ENCODE measurements at places on chromosomes 1 and 21. TPM values are rescaled to one million over a fixed set of nuclear protein-coding genes. Genes with fewer than 3 reads are reported as not detected.

- no peak for DNase-seq
These were observed 59.2 kb upstream of the ACTRT2 start for GRCh38 chr1:2962061-2962460.

- DNase-seq: no peak
These were observed 26.2 kb downstream of the ERI3 start for GRCh38 chr1:44328671-44329416.

DNA sequence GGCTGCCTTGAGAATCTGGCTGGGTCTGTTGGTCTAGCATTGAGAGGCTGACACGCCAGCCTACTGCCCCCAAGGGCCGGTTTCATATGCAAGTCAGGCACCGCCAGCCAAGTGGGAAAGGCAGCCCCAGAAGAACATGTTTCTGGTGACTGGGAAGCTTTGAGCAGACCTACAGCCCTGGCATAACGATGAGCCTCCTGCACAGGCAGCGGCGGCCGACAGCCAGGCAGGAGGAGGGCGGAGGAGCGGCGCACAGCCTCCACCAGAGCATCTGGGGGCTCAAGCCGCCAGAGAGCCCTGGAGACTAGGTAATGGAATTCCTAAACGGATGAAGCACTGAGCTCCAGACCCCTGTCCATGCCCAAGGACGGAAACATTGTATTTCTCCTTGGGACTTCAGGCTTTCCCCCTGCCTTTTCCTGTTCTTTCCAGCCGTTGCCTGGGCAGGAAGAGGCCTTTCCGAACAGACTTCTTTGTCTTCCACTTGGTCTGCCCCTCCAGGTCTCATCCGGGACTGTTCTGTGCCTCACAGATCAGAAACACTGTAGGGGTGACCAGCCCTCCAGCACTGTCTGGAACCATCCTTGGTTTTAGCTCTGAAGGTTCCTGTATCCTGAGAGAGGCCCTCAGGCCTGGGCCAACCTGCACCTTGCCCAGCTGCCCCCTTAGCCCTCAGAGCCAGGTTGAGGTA, 59.5 kb downstream of the IRF2BP2 start:
- no peak for DNase-seq

- peak; percentile 74 for DNase-seq
These were observed 17.9 kb downstream of the MTX1 start for GRCh38 chr1:155226188-155226909.

DNA sequence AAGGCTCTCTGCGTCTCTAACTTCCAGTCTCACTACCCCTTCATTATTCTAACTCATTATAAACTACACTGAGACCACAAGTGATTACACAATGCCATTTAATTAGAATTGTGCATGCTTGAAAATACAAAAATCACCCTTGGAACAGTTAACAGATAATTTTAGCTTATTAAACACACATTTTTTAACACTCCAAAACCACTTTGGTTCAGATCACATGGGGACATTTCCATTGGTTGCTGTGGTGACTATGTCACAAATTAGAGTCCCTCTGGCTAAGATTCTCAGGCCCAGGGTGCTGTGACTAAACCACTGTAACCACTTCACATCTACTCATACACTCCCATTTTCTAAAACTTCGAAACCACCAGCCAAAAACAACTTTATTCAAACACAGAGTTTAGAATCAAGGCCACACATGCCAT, 43.0 kb downstream of the JAK1 start:
- peak; percentile 30 for DNase-seq

- no peak for DNase-seq
These were observed 675.0 kb downstream of the USP25 start for GRCh38 chr21:16404776-16405175.

DNA sequence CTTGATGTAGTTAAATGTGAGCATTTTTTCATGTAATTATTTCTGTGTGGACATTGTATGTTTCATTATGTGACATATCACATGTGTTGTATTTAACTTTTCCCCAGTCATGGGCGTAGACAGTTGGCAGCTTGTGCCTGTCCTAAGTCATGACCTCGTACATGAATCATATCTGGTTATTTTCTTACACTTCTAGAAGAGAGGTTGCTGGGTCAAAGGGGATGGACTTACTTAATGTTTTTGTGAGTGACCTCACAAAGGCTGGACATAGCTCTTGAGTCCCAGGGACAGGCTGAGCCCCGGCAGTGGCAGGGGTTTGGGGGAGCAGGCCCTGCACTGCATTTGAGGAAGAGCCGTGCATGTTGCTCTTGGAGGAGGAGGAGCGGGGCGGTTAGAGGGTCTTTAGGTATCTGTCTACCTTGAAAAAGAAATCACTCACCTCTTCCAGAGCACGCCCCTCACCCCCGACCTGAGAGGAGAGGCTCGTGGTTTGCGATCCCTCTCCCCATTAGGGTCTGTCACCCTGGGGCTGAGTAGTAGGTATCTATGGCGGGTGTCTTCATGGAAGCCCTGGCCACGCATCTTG, 16.4 kb downstream of the IFNGR2 start:
- DNase-seq: no peak

GRCh38 chr1:29282924-29283803, 46.8 kb downstream of the PTPRU start:
- peak; percentile 28 for DNase-seq

- DNase-seq: no peak
These were observed 14.7 kb upstream of the TSPAN1 start for GRCh38 chr1:46160212-46160611.

- DNase-seq: peak; percentile 27
These were observed at the start of gene SLC35F3 for GRCh38 chr1:233904633-233905415. TSS of gene SLC35F3 (plus strand) at chr1:233904676.

- peak; percentile 47 for DNase-seq
These were observed 642 bp upstream of the SLC16A1 start for GRCh38 chr1:112956544-112957132.

- DNase-seq: no peak
These were observed 22.3 kb upstream of the ATP5PO start for GRCh38 chr21:33937931-33938339.

- no peak for DNase-seq
These were observed 167.4 kb upstream of the PRMT6 start for GRCh38 chr1:106889059-106889458.

DNA sequence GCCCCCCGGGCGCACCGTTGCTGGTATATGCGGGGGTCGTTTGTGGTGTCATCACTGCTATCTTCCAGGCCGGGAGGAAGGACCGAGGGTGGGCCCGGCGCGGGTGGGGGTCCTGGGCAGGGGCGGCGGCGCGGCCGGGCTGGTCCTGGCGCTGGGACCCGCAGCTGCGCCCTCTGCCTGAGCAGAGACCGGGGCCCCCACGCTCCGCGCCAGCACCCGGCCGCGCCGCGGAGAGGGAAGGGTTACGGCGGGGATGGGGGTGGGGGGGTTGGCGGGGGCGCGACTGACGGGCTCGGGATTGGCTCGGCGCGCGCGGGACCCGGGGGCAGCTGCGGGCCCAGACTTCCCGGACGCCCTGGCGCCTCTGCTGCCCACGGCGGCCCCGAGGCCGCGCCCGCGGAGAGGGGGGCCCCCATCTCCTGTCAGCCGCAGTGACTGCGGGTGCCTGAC, 13.8 kb upstream of the SAMD11 start:
- DNase-seq: no peak

GRCh38 chr1:36761113-36761512, 273.2 kb downstream of the GRIK3 start:
- DNase-seq: no peak

GRCh38 chr1:81205956-81206355, 594.8 kb upstream of the ADGRL2 start:
- no peak for DNase-seq

- no peak for DNase-seq
These were observed 66.0 kb upstream of the DNAH14 start for GRCh38 chr1:224863486-224863885.

DNA sequence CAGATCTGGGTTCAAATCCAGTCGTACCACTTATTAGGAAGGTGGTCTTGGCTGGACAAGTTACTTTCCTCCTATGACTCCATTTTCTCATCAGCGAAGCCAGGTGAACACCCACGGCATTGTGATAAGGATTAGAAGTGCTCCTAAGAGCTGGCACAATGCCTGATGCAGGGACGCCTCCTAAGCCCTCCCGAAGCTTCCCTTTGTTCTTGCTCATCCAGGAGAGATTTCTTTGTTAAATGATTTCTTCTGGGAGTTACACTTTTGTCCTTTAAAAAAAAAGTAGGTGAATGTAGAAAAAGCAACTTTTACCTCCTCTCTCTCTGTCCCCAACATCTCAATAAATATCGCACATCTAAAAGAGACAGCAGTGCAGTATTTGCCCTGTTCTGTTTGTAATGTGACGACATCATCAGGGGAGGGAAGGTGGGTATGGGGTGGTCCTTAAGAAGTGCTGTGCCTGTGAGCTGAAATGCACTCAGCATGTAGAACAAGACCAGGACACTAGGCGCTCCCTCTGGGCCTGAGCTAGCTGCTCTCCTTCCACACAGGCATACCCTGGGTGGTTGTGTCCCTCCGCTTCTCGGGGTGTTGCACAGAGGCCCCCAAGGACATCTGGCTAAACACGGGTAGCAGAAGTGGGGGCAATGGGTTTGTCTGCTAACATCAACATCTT, 43.9 kb downstream of the SUSD4 start:
- DNase-seq: no peak

- DNase-seq: no peak
These were observed 1.6 kb downstream of the PADI2 start for GRCh38 chr1:17117451-17118265.

GRCh38 chr1:30197639-30198450, 525.5 kb downstream of the MATN1 start:
- DNase-seq: no peak

DNA sequence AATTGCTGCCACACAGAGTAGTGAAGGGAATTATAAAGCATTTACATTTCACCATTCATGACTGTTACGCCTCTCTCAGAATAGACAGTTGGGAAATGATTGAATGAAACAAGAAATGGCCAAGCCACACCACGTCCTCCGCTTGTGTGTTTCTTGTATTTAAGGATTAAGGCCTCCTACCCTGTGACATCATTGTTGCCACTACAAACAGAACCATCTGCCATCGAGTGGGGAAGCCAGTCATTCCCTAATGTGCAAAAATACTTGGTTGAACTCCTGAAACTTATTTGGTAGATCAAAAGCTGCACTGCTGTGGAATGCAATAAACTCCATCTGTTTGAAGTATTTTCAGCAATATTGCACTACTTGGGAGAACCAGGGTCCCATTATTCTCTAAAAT, 99.0 kb upstream of the C1orf105 start:
- no peak for DNase-seq

DNA sequence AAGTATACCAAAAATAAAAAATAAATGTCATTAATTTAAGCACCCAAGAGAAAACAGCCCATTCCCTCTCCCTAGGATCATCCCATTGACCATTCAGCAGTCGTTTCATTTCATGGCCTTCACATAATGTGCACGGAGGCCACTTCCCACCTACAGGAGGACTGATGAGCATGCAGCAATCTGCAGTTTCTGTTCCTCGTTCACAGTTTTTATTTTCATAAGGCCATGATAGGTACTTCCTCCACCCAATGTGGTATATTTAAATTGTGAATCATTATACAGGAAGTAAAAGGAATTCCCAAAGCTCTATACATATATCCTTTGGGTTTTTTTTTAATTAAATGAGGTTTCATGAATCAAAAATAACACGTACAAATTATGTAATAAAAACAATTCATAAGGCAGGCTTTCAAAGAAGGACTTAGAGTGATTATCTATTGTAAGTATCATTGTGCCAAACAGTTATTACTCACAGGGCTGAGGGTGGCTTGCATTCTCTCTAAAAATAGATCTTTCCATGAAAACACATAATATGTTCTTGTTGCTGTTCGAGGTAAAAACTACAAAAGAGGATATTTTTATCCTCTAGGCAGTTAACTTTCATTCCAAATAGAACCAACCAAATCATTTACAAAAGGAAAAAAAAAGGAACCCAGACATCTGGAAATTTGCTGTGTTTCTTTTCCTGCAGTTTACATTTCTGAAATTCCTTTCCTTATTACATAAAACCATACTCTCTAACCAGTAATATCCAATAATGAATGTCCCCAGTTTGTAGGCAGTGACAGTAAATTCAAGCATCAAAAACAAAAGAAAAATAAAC, 27.5 kb upstream of the SLC44A3 start:
- no peak for DNase-seq

- DNase-seq: no peak
These were observed 9.9 kb downstream of the TRIM67 start for GRCh38 chr1:231171623-231172197.

DNA sequence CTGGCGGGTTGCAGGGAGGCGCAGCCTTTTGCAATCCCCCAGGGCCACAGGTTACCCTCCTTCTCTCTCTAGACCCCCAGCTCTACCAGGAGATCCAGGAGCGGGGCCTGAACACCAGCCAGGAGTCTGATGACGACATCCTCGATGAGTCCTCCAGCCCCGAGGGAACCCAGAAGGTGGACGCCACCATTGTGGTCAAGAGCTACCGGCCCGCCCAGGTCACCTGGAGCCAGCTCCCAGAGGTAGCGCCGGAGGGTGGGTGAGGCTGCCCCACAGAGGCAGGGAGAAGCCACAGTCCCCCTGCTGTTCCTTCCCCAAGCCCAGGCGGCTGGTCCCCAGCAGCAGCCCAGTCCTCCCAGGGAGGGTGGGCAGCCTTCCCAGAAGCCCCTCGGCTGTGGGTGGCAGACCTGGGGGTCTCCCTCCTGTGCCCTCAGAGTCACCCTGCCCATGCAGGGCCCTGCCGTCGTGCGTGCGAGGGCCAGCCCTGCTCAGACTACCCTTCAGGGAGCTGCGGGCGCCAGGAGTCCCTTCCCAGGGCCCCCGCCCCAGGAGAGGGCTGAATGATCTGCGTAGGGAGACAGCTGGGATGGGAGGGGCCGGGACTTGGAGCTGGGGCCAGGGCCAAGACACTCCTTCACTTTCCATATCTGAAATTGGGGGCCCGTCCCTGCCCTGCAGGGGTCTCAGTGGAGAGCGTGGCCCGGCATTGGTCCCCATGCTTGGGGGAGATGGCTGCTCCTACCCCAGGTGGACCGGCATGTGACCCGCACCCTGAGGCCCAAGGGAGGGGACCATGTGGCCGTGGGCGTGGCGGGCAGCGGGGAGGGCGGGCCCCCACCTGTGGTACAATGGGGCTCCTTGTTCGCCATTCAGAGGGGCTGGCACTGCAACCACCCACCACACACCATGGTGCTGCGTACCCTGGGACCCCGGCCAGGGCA, 12.9 kb downstream of the ARHGEF16 start:
- no peak for DNase-seq

The S100A7A gene
- total RNA-seq: not detected

The CSF1 gene
- total RNA-seq: 21.2 TPM

The CYP4Z1 gene
- total RNA-seq: not detected

The CLCA1 gene
- not detected for total RNA-seq

The TAF12 gene
- total RNA-seq: 26.5 TPM

The NID1 gene
- total RNA-seq: 0.08 TPM

The BMP8B gene
- total RNA-seq: 0.12 TPM

The MAP10 gene
- 2.2 TPM for total RNA-seq
